ENCODE measurements at places on chromosomes 13 and 19. TPM values are rescaled to one million over a fixed set of nuclear protein-coding genes. Genes with fewer than 3 reads are reported as not detected.

DNA sequence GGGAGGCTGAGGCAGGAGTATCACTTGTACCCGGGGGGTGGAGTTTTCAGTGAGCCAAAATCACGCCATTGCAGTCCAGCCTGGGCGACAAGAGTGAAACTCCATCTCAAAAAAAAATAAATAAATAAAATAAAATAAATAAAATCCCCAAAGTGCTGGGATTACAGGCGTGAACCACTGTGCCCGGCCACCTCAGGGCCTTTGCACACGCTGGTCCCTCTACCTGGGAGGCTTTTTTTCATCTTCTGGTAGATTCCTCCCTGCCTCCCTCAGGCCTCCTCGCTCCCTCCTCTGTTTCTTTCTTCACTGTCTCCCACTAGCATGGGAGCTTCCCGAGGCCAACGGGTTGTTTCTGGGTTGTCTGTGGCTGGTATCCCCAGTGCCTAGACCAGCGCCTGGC is 15.1 kb downstream of the MYBPC2 start:
- no peak for DNase-seq

GRCh38 chr19:6947745-6948144 is 60.4 kb downstream of the ADGRE1 start:
- DNase-seq, result no peak

GRCh38 chr19:2290441-2291184 is 8.6 kb upstream of the PEAK3 start:
- no peak for DNase-seq

The ZNF154 gene
- total RNA-seq, result not detected

The KLK8 gene
- not detected for total RNA-seq

- DNase-seq, result no peak
Measured at GRCh38 chr19:33887891-33888290, 91.2 kb downstream of the KCTD15 start.

DNA sequence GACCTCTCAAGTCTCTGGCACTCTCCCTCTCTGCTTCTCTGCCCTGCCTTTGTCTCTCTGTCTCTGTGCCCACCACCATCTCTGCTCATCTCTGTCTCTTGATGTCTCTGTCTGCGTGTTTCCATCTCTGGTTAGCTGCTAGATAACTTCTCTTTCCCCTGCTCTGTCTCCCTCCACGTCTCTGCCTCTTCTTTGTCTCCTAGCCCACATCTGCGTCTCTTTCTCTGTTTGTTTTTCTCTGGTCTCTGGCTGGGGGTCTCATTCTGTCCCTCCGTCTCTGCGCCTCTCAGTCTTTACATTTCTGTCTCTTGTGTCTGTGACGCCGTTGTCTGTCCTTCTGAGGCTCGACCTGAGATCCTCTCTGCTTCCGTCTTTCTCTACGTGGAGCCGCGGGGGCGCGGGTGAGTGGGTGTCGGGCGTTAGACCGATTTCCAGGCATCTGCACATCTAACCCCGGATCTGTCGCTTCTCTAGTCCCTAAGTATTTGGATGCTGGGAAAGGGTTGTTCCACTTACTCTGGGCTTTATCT is 386 bp downstream of the GIPR start:
- DNase-seq, result no peak

The LILRB4 gene
- total RNA-seq, result 3.0 TPM

- DNase-seq, result no peak
Measured at GRCh38 chr13:25992076-25992475, 59.7 kb downstream of the SHISA2 start.

DNA sequence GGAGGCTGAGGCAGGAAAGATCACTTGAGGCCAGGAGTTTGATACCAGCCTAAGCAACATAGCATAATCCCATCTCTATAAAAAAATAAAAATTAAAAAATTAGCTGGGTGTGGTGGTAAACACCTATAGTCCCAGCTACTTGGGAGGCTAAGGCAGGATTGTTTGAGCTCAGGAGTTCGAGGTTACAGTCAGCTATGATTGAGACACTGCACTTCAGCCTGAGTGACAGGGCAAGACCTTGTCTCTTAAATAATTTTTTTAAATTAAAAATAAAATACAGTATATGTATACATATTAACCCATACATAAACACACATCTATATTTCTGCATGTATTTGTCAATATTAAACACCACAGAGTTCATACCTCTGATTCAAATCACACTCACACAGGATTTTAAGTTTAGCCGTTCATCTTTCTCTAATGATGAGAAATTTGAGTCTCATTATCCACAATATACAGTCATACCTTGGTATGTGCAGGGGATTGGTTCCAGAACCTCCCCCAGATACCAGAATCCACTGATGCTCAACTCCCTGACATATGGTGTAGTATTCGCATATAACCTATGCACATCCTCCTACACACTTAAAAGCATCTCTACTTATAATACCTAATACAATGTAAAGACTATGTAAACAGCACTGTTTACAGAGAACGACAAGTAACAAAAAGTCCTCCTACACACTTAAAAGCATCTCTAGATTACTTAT is 44.7 kb downstream of the PSPC1 start:
- no peak for DNase-seq

DNA sequence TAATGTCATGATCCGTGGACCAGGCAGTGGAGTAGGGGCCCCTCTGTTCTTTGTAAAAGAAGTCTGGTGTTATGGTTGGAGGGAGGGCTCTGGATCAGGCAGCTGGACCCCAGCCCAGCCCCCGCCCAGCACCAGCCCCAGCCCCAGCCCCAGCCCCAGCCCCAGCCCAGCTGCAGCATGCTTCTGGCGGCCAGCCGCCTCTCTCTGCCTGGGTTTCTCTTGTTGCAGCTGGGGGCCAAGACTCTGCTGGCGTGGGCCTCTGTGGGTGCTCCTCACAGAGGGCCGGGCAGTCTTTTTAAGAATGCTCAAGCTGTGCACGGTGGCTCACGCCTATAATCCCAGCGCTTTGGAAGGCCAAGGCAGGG is 17.9 kb downstream of the DOT1L start:
- DNase-seq, result no peak

- DNase-seq, result no peak
Measured at GRCh38 chr19:29650772-29651387, 14.4 kb upstream of the PLEKHF1 start.

The GAMT gene
- 27.5 TPM for total RNA-seq

The MBD3L2 gene
- not detected for total RNA-seq

The ZSCAN5C gene
- not detected for total RNA-seq

The ZNF284 gene
- total RNA-seq, result not detected

DNA sequence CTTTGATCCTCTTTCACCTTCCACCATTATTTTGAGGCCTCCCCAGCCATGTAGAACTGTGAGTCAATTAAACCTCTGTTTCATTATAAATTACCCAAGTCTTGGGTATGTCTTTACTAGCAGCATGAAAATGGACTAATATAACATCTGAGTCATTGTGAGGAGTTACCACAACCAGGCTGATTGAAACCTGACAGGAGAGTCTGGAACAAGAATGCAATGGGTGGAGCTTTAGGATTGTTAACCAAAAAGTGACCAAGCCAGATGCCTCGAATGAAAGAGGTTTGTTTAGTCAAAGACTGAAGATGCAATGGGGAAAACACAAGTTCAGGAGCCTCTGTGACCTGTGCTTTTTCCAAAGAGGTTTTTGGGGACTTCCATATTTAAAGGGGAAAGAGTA is 659.0 kb downstream of the SLITRK6 start:
- no peak for DNase-seq

The IFNL2 gene
- not detected for total RNA-seq

The ZNF577 gene
- total RNA-seq, result 2.0 TPM

The NPHS1 gene
- not detected for total RNA-seq

DNA sequence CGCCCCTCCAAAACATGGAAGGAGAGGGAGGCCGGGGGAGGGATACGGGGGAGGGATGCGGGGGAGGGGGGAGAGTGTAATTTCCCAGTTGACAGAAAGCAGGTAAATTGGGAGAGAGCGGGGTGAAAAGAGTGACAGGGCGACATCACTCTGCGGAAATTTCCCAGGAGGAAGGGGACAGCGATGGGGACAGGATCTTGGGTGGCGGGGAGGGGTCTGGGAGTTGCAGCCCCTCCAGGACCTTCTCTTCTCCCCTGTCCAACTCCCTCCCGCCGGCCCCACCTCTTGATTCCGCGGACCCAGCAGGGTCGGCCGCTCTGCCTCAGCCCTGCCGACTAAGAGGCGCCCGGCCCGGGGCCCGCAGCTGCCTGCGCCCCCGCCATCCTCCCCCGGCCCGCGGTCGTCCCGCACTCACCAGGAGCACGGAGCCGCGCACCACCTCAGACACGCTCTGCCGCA is 108.0 kb upstream of the DOCK9 start:
- DNase-seq, result no peak

- DNase-seq, result no peak
Measured at GRCh38 chr19:36093146-36093662, 17.7 kb upstream of the OVOL3 start.

GRCh38 chr13:41981951-41982715 is 21.2 kb upstream of the VWA8 start:
- DNase-seq, result no peak

The TRIM13 gene
- 13.8 TPM for total RNA-seq

GRCh38 chr13:66659701-66660467 is 570.3 kb downstream of the PCDH9 start:
- DNase-seq, result peak; percentile 90

The FFAR2 gene
- not detected for total RNA-seq

The ZNF653 gene
- 17.9 TPM for total RNA-seq

DNA sequence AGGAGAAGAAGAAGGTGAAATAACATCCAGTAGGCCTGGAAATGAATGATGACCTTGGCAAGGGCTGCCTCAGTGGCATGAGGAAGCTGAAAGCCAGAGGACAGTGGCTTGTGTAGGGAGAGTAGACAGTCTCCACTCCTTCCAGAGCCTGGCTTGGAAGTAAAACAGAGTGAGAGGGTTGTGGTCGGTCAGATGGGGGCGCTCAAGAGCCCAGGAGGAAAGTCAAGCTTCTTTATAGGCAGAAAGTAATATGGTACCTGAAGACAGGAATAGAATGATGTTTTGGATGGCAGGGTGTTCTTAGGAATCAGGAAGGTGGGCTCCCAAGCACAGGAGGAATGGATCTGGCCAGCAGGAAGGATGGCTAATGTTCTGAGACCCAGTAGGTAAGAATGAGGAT is 75.1 kb upstream of the TSC22D1 start:
- DNase-seq, result no peak

The AZU1 gene
- not detected for total RNA-seq

The MIA gene
- total RNA-seq, result not detected

DNA sequence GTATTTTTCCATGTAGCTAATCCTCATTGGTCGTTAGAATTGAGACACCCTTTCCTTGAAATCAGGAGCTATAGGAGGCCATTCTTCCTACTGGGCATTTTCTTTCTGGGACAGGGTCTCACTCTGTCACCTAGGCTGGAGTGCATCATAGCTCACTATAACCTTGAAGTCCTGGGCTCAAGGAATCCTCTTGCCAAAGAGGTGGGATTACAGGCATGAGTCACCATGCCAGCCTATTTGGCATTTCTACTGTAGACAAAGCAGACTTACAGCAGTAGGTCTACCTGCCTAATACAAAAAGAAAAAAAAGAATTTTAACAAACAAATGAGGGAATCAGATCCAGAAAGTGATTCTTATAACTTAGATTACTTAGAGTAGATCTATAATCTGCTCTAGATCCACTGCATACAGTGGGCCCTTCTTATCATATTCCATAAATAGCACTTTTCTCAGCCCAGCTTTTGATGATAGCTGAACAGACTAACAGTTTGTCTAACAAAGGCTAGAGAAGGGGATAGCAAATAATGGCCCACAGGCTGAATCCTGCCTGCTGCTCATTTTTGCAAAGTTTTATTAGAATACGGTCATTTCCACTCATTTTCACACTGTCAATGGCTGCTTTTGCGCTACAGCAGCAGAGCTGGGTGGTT is 36.7 kb upstream of the USPL1 start:
- no peak for DNase-seq

- DNase-seq, result no peak
Measured at GRCh38 chr13:47008318-47008717, 111.5 kb upstream of the HTR2A start.

- DNase-seq, result no peak
Measured at GRCh38 chr19:885536-886224, 7.3 kb downstream of the MED16 start.

The BCAM gene
- not detected for total RNA-seq

The GFY gene
- total RNA-seq, result not detected

- DNase-seq, result no peak
Measured at GRCh38 chr13:75798353-75799255, 162.5 kb downstream of the LMO7 start.

The GPR183 gene
- total RNA-seq, result not detected

The NHLRC3 gene
- total RNA-seq, result 35.4 TPM

The PDE4C gene
- 1.4 TPM for total RNA-seq

DNA sequence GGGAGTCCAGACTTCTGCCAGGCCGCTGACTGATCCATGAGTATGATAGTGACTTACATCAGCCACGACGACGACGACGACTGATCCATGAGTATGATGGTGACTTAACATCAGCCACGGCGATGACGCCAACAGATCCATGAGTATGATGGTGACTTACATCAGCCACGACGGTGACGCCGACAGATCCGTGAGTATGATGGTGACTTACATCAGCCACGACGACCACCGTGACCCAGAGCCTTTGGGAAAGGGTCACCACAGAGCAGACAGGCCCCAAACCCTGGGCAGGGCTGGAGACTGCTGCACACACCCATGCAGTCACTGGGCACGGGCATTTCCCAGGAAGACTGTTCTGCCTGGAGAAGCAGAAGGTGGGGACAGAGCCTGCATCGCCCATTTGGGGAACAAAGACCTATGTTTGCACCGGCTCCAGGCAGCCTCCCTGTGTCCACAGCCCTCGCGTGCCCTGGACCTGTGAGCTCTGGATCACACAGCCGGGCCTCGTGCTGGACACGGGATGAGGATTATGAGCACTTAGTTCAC is 130.9 kb upstream of the SPACA7 start:
- DNase-seq, result no peak

DNA sequence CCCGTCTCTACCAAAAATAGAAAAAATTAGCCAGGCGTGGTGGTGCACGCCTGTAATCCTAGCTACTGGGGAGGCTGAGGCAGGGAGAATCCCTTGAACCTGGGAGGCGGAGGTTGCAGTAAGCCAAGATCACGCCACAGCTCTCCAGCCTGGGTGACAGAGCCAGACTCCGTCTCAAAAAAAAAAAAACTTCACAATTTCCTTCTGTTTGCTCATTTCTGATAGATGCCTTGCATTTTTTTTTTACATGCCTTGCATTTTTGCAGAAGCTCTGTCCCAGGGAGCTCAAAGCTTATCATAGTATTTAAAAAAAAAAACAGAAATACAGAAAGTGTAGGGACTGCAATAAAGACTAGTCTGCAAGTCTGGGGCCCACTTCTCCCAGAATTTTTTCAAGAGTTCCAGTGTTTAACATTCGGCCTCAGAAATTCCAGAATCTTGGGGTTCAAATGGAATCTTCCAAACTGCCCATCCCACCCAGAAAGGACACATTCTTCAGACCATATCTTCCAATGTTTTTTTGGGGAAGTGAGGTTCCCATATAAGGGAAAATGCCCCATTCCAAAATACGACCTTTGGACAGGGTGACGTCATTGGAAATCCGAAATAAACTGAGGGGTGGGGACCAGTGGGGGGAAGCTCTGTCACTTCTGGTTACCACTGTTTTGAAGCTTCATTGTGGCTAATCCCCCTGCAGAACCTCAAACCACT is 17.2 kb upstream of the RAB8A start:
- DNase-seq, result no peak

Data from OCI-LY7 (cell line).